ENCODE measurements at places on chromosomes 2 and 18.
A peak's percentile ranks its signal among the peaks of the same experiment; 100 is the strongest.

GRCh38 chr18:62377131-62377807 is 52.2 kb downstream of the TNFRSF11A start:
- DNase-seq: no peak

DNA sequence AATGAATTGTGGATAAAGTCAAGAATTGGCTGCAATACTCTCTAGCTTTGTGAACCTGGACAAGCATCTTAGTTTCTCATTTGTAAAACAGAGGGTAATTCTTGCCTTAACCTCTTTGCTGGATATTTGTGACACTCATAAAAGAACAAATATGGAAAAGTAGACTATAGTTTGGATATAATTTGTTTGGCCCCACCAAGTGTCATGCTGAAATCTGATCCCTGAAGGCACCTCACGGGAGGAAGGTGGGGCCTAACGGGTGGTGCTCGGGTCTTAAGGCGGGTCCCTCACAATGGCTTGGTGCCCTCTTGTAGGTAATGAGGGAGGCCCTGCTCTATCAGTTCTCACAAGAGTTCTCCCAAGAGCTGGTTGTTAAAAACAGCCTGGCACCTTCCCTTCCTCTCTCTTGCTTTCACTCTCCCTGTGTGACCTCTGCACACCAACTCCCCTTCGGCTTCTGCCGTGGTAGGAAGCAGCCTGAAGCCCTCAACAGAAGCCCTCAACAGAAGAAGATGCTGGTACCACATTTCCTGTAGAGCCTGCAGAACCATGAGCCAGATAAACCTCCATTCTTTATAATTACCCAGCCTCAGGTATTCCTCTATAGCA is 37.4 kb downstream of the ARL4C start:
- peak; percentile 50 for DNase-seq

DNA sequence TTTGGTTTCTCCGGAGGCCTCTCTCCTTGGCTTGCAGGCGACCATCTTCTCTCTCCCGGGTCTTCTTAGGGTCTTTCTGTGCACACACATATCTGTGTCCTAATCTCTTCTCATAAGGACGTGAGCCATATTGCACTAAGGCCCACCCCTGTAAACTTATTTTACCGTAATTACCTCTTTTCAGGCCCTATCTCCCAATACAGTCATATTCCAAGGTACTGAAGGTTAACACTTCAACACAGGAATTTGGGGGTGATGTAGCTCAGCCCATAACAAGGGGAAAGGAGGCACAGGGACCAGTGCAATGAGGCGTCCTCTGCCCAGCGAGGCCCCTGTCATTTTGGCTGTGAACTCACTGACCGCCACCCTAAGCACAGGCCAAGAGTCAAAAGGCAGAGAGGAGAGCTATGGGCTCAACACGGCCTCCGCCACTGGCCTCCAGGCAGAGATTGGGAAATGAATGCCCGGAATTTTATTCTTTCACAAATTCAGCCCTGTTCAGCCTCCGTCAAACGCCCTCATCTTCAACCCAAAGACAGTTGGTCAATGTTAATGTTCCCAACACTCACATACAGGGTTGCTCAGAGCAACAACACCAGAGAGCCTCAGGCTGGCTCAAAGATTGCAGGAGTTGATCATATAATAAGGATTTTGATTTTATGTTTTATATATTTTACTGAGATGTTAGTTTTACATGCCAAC is 15.9 kb upstream of the NMUR1 start:
- DNase-seq: no peak

DNA sequence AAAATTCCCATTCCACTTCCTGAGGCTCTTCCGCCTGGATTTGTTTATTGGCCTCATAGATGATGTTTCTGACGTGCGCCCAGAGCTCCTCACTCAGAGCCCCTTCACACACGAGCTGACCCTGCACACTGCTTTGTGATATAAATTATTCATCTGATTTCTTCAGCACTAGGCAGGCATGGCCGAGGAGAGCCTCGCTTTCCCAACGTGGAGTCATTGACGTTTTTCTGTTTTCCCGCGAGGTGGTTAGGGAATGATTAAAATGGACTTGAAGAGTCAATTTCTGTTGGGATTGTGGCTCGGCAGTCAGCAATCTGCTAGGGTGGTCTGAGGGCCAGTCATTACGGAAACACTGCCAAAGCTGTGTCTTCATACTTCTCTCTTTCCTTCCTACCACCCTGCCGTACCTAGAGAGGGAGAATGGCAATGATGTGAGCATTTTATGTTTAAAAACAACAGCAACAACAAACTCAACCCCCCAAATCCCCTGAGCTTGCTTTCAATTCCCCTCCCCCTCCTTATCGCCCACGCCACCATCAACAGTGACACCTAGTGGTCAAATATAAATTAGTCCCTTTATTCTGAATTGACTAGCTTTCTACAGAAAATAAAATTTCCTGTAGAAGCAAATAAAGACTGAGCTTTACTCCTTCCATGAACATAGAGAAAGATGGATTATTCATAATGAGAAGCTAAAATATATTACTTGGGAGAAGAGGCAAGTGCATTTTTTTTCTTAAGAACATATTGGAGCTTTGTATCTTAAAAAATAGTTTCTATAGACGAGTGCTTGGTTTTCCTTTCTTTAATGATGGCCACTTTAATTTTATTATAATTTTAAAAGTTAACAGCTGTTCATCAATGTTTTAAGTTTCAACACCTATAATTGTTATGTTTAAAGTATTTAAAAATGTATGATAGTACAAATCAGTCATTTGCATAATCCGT is 285.1 kb downstream of the MTX2 start:
- peak; percentile 96 for DNase-seq

GRCh38 chr18:62875323-62875722 is 160.0 kb downstream of the PHLPP1 start:
- DNase-seq: no peak

DNA sequence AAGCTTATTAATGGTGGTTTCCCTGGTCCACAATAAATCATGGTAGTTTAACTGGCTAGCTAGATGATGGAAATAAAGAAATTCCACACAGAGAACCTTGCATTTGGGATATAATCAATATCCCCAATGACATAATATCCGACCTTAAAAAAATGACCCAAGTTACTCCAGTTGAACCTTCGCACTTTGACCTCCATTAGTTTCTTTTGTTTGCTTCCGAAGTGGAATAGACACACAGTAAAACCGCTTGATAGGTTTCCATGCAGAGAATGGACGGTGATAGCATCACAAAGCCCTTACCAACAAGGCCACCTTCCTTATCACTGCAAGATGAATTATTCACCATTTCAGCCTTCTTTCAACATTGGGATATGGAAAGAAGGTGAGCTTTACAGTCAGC is 1966.1 kb upstream of the CELF4 start:
- no peak for DNase-seq

DNA sequence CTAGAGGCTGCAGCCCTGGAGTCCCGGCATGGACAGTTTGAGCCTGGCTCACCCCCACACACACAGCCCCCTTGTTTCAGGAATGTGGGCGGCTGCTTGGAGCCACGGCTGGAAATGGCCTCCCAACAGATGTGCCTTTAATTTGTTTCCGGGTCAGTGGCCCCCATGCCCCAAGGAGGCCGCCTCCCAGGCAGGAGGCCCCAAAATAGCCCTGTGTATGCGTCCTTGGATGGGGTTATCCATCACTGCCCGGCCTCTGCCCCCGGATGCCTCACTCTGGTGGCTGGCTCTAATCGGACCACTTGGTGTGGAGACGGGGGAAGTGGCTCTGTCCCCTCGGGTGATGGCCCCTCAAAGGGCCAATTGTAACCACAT is 151.9 kb upstream of the MYCN start:
- DNase-seq: no peak

DNA sequence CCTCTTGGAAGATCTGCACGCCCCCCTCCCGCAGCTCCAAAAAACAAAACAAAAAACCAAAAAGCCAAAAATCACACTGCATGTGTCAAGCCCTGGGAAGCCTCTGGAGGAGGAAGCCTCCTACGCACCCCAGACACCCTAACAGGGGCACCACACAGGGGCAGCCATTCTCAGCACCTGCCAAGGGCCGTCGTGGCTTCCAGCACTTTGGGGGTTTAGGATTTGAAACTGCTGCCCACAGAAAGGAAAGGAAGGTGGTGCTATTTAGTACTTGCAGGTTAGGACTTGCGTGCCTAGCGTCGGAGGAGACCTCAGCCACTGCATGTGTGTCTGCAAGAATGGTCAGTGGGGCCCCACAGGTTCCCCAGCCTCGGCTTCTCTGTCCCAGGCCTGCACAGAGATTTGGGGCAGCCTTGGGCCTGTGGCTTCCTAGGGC is 419 bp upstream of the GPR55 start:
- DNase-seq: no peak

DNA sequence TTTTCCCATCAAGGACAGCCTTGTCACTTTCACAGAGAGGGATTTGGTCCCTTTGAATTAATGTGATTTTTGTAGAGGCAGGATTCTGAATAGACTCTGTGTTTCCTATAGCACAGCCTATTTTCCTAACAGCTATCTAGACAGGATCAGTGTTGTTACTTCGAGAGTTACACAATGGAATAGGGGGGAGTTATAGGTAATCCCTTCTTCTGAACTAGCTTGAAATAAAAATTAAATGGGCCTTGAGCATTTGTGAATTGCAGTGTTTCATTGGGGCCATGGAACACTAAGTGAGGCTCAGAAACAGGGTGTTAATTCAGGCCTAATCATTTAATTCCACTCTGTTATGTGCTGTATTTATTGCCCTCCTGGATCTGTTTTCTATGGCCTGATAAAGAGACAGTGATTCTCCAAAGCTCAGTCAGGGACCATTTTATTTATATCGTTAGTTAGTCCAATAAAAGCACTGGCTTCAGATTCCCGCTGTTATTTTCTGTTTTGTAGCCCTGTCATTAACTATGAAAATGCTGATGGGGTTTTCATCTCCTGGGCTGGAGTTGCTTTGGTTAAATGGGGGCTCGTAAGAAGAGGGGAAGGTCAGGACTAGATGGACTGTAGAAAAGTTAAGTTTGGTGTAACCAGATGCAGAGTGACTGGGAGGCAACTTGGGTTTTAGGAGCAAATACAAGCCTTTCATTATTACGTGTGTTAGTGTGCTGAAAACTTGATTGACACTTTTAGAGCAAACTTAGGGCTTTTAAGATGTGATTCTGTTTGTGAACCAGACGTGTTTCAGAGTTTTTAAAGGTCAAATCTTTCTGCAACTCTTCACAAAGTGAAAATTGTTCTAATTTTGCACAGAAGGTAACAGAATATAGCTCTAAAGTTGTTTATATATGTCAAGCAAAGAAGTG is 461.0 kb upstream of the HNRNPA3 start:
- DNase-seq: no peak

DNA sequence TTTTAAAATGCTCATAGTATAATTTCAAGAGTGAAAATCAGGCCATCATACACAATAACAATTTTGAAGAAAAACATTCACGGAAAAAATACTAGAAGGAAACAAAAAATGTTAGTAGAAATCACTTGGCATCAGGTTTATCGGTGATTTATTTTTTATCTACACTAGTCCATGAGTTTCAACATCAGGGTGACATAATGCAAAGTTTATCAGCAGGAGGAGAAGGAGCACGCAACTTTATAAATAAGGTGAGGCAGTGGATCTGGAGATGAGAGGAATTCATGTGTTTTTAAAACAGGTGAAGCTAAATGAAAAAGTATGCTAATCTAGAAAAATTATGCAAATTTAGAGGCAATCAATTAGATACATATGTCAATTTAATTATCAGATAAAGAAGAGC is 54.2 kb downstream of the MGAT4A start:
- DNase-seq: no peak

- DNase-seq: no peak
These were observed 324.6 kb upstream of the RND3 start for GRCh38 chr2:150812066-150812465.

GRCh38 chr2:26712486-26713465 is 20.3 kb downstream of the KCNK3 start:
- peak; percentile 94 for DNase-seq

DNA sequence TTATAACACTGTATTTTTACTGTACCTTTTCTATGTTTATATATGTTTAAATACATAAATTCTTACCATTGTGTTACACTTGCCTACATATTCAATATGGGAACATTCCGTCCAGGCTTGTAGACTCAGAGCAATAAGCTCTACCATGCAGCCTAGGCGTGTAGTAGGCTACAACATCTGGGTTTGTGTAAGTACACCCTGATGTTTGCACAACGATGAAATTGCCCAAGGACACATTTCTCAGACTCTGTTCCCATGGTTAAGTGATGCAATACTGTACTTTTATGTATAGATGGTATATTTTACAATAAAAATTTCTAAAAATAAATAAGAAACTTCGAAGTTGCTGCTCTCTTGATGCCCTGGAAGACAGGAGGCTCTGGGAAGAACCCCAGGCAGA is 38.4 kb downstream of the YPEL5 start:
- DNase-seq: no peak

- DNase-seq: no peak
These were observed 54.1 kb downstream of the FIGN start for GRCh38 chr2:163681745-163682144.

DNA sequence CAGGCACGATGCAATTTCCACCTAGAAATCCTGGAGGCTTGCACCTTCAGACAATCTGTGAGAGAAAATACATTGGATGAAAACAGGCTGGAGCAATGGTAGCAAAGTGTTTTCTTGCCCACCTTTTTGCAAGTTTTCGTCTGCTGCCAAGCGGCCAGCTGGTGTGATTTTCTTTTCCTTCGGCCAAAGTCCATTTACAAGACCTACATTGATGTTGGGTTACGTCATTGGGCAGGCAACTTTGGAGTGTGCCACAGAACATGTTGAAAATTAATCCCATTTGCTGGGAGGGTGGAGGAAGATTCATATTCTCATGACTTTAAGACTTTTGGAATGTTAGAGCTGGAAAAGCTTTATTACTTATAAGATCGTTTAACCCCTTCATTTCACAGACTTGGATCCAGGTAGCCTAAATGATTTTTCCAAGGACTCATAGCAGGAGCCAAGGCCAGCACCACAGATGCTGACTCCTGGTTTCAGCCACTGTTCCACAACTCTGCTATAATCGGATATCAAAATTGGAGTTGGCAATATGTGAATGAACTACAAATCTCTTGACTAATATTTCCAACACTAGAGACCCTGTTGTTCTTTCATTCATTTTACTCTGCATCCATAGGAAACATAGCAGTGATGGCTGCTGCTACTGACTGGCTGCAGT is 352.1 kb downstream of the RND3 start:
- DNase-seq: no peak

GRCh38 chr18:48620071-48620470 is 81.2 kb downstream of the CTIF start:
- DNase-seq: no peak
